ENCODE measurements at places on chromosomes 1 and 21.
A peak's percentile ranks its signal among the peaks of the same experiment; 100 is the strongest.

GRCh38 chr1:54559771-54560231 is 11.8 kb downstream of the ACOT11 start:
- no peak for DNase-seq

DNA sequence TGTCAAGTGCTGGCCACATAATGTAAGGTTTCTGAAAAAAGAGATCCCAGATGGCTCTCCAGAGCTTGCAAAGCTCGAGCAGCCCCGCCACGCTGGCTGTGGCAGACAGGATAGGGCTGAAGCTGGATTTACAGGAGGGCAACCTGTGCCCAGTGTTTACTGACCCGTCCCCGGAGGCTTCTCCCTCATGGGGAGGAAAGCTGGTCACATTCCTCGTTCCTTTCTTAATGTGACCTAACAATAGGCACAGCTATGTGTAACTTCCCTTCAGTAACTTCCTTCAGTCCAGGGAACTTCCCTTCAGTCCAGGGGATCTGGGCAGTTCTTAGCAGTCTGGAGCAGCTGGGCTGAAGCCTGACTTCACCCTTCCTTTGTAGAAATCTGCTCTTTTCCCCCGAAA is 7.7 kb downstream of the SLFNL1 start:
- no peak for DNase-seq

DNA sequence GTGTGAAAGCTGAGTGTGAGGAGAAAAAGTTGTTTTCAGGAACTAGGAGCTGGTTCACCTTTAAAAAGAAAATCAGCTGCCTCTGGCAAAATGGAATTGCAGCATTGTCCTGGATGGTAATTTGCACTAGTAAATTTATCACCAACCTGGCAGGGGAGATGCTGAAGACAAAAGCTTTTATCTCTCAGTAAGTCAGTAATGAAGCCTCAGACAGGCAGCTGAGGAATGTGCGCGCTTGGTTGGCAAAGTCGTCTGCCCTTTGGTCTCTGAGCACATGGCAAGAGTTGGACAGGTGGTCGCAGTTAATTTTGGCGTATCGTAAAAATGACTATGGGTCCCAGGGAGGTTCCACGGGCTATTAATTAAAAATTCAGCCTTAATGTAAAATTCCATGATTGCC is 131.9 kb downstream of the BACH1 start:
- no peak for DNase-seq

DNA sequence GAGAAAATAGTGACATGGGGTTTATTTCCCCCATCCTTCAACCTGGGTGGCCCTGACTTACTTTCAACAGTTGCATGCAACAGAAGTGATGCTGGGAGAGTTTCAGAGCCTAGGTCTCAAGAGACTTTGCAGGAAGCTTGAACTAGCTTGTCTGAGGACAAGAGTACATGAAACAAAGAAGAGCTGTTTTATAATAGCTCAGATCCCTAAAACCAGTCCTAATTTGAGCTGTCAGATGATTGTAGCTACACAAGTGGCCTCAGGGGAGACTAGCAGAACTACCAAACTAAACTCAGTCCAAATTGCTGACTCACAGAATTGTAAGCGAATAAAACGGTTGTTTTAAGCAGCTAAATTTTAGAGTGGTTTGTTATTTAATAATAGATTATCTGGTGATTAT is 17.1 kb downstream of the RC3H1 start:
- no peak for DNase-seq

- DNase-seq, result no peak
Observed at GRCh38 chr1:119868176-119868575, 28.1 kb downstream of the ADAM30 start.

GRCh38 chr1:247118946-247119446 is 14.8 kb upstream of the ZNF669 start:
- DNase-seq, result peak; percentile 68

- no peak for DNase-seq
Observed at GRCh38 chr1:203075236-203076030, 10.4 kb downstream of the MYOG start.

DNA sequence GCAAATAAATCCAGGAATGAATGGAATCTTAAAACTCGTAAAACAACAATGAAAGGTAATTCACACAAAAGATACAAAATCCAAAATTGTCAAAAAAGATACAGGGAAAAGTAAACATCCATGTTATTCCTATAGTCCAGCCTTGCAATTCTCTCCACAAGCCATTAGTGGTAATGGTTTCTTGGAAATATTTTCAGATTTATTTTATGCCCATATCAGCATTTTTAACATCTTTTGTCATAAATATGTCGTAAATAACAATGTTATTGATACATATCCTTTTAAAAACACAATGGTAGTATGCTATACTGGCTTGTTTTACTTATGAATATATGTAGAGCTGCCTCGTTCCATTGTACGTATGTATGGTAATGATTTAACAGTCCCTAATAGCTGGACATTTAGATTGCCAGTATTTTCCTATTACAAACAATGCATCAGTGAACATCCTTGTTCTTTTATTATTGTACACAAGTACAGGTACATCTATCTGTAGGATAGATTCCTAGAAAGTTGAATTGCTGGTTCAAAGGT is 30.6 kb downstream of the DNTTIP2 start:
- no peak for DNase-seq

DNA sequence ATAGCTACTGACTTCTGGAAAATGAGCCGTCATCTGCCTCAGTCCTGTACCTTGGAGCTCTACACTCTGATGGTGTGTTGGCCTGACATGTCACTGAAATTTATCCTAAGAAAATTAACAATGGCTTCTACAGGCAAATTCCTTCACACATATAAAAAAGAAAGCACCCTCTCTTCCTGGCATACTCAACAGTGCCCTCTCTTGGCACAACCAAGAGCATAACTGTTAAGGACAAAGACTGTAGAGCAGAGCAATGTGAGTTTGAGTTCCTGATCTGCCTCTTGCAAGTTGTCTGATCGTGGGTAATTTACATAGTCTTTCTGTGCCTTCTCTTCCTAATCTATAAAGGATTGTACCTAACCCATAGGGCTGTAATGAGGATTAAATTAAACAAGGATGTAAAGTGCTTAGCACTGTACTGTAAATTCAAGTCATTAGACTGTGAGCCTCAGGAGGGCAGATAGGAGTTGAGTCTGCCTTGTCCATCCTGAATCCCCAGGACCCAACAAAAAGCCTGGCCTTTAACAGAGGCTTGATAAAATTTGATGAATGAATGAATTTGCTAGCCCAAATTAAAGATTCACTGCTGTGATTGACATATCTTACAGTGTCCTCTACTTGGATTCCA is 83.5 kb downstream of the SYF2 start:
- DNase-seq, result peak; percentile 43

- DNase-seq, result no peak
Observed at GRCh38 chr1:160645386-160646130, 1.3 kb downstream of the SLAMF1 start.

All from Jurkat, Clone E6-1 (cell line).